ENCODE measurements at places on chromosomes 3 and 15.

- DNase-seq = no peak
These were observed 182.3 kb downstream of the ADAMTS17 start for GRCh38 chr15:100159436-100159835.

- DNase-seq = no peak
These were observed 98.4 kb upstream of the BCL6 start for GRCh38 chr3:187843654-187844053.

- DNase-seq = no peak
These were observed 338.1 kb downstream of the EFHB start for GRCh38 chr3:19595884-19596283.

GRCh38 chr3:42608581-42608980, 8.1 kb downstream of the NKTR start:
- no peak for DNase-seq

- DNase-seq = no peak
These were observed 177.3 kb downstream of the NFKBIZ start for GRCh38 chr3:102026656-102027055.

DNA sequence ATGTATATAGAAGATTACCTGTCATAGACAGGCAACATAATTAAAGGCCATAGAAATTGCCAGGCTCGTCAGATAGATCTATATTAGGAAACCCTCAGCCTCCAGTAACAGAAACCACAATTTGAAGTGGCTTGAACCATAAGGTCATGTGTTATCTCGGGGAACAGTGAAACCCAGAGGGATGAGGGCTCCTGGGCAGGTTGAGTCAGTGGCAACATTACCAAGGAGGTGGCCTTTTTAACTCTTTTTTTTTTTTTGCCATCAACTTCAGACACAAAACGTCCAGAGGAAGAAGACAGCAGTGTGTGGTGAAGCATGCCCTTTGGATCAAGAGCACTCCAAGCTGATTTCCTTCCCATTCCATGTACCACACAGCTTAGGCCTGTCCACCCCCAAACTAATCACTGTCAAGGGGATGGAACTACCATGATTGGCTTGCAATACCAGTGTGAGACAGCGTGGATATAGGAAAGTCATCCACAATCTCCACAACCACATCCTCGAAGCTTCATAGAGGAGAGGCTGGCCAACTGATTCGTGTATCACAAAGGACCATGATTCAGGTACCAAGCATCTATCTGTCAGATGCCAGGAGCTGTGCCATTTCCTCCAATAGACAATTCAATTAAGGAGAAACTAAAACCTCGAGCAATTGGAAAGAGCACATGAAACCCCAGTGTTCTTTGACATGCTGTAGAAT, 999 bp upstream of the KIF7 start:
- no peak for DNase-seq

GRCh38 chr3:146559388-146559787, 15.0 kb upstream of the PLSCR1 start:
- no peak for DNase-seq

- no peak for DNase-seq
These were observed 37.1 kb upstream of the ARNT2 start for GRCh38 chr15:80367094-80367493.

GRCh38 chr3:160448845-160449635, 546 bp downstream of the TRIM59 start:
- no peak for DNase-seq

- DNase-seq = no peak
These were observed 13.2 kb downstream of the EPHB3 start for GRCh38 chr3:184574515-184575417.

GRCh38 chr3:64676831-64677230, 11.0 kb downstream of the ADAMTS9 start:
- no peak for DNase-seq

- no peak for DNase-seq
These were observed 595 bp downstream of the PDCD7 start for GRCh38 chr15:65132878-65133547.

DNA sequence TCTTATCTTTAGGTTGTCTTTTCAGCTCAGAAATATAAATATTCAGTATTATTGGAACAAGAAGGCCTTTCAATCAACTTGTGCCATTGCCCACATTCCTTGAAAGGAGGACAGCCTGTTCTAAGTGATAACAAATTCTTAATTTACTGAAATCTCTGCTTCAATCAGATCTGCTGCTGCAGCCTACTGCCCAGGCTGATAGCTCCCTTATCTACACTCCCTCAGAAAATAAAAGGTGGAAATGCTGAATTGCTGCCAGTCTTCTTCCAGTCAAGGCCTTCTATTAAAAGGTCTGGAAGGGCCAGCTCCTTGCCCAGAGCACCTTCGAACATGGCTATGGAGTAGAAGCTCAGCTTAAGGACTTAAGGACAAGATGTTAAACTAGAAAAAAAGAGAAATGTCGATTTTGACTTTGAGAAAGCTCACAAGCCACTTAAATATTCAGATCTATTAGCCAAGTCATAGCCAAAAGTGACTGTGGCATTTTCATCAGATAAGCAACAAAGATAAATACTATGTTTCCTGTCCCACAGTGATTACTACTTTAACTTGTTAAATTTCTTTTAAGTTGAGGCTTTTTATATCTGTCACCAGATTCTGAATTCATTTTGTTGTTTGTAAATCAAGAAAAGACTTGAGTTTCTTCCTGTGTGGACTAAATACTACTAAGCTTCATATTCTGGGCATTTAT, 480.5 kb upstream of the CBLB start:
- DNase-seq = no peak

DNA sequence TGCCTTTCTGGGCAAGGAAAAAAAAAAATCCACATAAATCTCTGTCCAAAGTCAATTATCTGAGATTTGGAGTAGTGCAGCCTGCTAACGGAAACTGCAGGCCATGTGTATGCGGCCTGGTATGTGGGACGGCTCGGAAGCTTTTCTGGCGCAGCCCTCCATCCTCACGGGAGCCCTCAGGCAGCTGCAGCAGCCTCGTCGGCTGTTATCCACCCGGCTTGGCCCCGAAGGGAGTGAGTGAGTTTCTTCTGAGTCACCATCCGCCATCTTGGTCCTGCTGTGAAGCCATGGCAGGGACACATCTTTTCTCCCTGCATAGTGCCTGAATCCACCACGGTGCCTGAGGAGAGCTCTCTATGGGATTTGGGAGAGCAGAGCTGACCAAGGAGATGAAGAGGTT, 62.8 kb downstream of the POLR2M start:
- no peak for DNase-seq

DNA sequence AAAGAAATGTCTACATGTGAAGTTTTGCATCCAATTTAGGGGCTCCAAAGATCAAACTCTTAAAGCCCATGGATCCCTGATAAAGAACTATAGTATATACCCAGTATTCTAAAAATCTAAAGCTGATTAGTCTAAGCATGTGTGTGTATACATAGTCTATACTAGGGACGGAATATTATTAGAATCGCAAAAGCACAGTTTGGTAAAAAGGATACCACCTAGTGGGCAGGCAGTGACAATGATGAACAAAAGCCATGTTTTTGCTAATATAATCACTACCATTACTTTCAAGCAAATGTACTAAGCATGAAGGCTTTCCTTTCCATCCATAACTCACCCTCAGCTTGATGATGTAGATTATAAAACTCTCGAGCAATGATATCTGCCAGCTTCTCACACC, 16.5 kb downstream of the POLQ start:
- DNase-seq = no peak

DNA sequence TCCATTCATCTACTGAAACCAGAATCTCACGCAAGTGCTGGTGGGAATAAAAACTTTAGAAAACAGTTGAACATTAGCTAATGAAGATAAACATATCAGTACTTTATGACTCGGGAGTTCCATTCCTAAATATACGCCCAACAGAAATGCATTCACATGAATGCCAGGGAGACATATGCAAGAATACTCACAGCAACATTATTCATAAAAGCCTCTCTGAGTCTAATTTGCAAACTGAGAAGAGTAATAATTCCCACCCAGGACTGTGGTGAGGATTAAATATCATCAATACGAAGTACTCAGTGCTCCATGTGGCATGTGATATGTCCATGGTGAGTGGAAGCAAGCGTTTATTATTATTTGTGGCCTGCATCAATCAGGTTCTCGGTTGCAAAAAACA, 65.6 kb upstream of the OXTR start:
- DNase-seq = no peak

DNA sequence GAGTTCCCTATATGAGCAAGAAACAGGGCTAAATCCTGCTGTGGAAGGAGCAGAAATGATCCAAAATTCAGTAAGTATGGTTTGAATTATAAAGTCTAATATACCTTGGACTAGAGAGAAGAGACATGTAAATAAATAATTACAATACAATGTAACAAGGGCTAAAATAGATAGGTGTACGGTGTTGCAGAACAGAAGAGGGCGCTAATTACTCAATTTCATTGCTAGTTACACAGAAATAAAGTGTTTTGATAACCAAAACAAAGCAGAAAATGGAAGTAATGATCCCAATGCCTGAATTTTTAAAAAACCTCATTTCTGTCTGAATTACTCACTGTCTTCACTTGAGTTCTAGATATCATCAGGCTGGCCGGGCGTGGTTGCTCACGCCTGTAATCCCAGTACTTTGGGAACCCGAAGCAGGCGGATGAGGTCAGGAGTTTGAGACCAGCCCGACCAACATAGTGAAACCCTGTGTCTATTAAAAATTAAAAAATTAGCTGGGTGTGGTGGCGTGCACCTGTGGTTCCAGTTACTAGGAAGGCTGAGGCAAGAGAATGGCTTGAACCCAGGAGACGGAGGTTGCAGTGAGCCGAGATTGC, 8.3 kb upstream of the PLCH1 start:
- DNase-seq = no peak

GRCh38 chr3:101567528-101568317, 6.1 kb downstream of the TRMT10C start:
- no peak for DNase-seq

DNA sequence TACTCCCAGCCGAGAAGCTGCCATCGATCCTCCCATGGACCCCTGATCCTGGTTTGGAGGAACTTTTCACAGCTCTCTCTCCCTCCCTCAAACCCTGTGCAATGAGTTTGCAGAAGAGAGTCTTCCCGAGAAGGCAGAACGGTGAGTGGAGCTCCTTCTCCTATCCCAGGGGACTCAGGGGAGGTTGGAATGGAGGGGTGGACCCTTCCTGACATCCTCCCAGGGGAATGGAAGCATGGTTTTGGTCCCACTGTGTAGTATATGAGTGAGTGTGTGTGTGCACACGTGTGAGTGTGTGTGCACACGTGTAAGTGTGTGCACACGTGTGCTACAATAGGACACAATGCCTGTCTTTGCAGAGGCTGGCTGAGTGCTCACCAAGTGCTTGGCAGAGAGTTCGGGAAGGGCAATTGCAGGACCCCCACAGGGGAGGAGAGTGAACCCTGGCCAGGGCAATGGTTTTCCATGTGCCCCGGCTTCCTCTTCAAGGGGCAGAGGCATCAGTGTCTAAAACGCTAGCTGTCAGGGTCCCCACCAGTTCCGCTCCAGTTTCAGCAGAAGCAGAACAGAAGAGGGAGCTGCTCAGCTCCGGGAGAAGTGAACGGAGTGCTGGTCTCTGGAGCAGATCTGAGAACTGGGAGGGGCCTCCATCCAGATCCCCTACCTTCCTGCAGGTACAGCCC, 13.8 kb upstream of the IL16 start:
- no peak for DNase-seq

DNA sequence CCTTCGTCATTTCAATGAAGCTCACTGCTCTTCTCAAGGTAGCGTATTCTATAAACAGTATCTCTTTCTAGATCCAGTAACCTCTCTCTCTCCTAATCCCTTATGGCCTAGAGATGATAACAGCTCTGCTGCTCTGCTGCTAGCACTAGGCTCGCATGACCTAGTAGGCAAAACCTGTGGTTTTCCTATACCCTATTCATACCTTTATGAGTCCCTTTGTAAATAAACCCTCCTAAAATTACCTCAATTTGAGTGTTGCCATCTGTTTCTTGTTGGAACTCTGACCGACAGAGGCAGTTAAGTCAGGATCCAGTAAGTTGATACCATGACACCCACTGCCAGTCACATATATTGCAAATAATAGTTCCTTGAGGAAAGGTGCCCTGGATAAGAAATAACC, 7.3 kb downstream of the CCDC14 start:
- no peak for DNase-seq

DNA sequence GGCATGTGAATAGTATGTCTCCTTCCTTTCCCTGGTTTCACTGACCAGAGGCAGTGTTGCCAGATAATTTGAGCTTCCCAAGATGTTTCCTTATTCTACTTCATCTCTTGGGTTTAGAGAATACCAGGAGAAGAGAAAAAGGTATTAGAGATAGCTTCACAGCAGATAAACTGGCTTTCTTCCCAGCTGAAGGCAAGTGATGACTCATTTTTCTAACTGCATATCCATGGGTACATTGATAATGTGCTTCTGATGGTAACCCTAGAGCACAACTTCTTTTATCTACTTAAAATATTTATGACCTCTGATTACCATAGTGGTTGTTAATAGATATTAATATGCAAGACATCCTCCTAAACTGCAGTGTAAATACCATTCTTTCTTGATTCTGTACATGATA, 34.6 kb upstream of the CMTM8 start:
- DNase-seq = no peak

DNA sequence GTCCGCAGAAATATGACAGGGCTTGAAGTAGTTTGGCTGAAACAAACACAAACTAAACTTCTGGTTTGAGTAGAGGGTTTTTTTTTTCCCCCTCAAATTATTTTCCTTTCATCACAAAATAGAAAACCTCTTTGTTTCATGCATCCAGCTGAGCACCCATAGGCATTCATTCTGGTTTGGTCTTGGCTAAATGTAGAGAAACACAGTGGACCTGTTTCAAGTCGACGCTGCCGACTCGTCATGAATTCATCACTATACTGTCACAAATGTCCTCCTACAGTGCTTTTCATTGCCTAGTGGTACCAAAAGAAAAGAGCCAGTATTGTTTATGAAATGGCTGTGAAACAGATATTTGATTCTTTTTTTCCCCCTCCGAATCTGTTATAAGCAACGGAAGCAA, 52.4 kb upstream of the GYG1 start:
- no peak for DNase-seq
